ENCODE measurements at places on chromosomes 6 and 20.

DNA sequence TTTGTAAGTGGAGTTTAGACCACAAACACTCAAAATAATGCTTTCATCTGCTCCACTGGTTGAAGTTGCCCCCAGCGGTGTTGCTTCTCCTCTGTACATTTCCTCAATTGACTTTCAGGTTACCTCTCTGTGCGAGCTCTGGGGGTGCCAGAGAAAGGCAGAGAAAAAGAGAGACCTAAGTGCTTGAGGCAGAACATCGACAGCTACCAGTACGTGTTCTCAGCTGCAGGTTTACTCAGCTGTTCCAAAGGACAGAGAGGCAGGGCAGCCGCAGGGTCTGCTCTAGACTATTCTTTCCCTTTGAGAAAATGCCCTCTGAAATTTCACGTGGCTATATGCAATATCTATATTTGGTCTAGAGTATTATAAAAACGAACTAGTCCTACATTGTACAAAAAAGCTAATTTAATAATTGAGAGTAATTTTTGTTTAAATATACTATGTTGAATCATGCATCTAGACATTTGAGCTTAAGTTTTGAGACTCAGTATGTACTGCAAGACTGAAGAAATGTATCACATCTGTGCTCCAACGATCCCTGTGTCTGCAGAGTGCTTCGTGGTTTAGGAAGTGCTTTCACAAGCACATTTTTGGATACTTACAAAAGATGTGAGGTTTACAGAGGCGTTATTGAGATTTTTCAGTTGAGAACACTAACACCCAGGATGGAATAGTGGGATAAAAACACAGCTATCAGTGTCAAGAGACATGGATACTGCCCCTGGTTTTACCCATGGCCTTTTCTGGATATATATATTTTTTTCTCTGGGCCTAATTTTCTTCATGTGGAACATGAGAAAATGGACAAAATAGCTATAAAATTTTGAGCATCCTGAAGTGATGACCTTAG lies 453.6 kb upstream of the FLRT3 start:
- no peak for DNase-seq

- DNase-seq = no peak
Measured at GRCh38 chr6:4693173-4693970, 82.8 kb upstream of the CDYL start.

GRCh38 chr6:5753209-5753608 lies 253.5 kb downstream of the NRN1 start:
- DNase-seq = no peak

- no peak for DNase-seq
Measured at GRCh38 chr6:82767447-82767846, 298.2 kb downstream of the UBE3D start.

- DNase-seq = peak; percentile 67
Measured at GRCh38 chr6:146028252-146028795, 538 bp upstream of the GRM1 start.

GRCh38 chr6:133918208-133918930 lies 29.5 kb downstream of the TCF21 start:
- DNase-seq = no peak

DNA sequence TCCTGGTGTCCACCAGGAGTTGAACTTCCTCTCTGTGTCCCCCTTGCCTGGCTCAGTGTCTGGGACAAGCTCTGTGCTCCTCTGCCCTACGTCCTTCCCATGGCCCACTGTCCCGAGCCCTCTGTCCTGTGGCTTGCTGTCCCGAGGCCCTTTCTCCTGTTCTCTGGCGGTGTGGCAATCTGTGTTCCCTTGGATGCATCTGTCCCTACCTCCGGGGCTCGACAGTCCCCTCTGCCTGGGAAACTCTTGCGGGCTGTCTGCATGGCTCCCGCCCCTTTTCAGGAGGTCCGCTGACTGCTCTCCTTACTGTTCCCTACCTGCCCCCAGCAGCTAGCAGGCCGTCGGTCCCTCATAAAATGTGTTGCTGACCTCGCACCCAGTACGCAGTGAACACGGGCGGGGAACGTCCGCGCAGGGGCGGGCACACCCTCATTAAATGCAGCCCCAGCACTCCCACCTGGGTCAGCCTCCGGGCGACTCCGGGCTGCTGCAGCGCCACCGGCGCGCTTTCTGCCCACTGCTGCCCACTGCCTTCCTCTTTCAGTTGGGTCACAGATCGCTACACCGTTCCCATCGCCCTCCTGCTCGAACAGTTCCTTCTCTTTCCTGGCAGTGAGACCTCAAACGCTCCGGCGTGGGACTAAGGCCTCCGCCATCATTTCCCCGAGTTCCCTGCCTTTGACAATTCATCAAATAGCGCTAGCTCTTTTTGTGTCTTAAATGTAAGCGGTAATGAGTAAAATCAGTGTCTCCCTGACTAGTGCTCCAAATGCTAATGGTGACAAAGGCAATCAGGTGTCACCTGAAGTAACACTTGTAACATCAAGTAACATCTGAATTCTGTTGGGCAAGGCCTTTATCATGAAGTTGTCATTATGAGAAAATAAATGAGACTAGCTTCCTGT lies 60.5 kb downstream of the RSPH3 start:
- no peak for DNase-seq

DNA sequence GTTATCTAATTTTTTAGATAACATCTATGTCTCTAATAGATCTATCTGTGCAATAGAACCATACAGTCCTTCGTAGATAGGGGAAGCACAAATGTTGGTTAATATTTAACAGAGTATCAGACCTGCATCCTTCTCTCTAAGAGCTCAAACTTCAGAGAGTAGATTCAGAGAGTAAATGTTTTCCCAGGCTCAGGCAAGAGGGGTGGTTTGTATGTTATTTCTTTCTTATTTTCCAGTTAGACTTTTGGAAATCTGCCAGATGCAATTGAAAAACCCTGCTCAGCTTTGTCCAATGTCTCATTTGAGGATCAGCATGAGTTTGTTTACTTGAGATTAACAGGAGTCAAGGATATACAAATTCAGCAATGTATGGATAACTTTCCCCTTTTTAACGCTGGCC lies 361.9 kb downstream of the BCKDHB start:
- no peak for DNase-seq

- peak; percentile 77 for DNase-seq
Measured at GRCh38 chr6:133916650-133917151, 27.8 kb downstream of the TCF21 start.

GRCh38 chr6:38924791-38925509 lies 123.6 kb upstream of the GLP1R start:
- no peak for DNase-seq

GRCh38 chr6:118869894-118870589 lies 23.9 kb upstream of the ASF1A start:
- DNase-seq = no peak

- no peak for DNase-seq
Measured at GRCh38 chr6:2086326-2086965, 159.0 kb downstream of the GMDS start.

- no peak for DNase-seq
Measured at GRCh38 chr6:36691011-36691410, 6.6 kb upstream of the RAB44 start.

GRCh38 chr6:143301188-143301587 lies 149.3 kb downstream of the ADAT2 start:
- no peak for DNase-seq

GRCh38 chr20:50663095-50663821 lies 28.1 kb downstream of the RIPOR3 start:
- no peak for DNase-seq

- no peak for DNase-seq
Measured at GRCh38 chr6:104799134-104799657, 60.5 kb downstream of the HACE1 start.

GRCh38 chr6:107246972-107247615 lies 131.8 kb upstream of the BEND3 start:
- DNase-seq = no peak

DNA sequence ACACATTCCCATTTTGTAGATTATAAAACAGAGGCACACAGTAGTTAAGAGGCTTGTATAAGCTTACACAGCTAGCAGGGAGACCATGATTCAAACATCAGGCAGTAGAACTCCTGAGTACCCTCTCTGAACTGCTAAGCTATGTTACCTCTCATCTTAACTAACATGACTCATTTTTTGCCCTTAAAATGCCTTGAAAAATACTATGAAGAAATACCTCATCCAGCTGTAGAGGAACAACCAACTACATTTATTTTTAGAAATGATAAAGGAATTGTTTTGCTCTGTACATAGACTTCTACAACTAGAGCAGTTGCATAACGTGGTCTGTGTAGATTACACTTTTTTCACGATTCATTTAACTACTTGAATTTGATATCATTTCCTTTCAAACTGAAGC lies 102.1 kb downstream of the FLRT3 start:
- no peak for DNase-seq

- DNase-seq = no peak
Measured at GRCh38 chr20:46572153-46572552, 21.7 kb upstream of the OCSTAMP start.

DNA sequence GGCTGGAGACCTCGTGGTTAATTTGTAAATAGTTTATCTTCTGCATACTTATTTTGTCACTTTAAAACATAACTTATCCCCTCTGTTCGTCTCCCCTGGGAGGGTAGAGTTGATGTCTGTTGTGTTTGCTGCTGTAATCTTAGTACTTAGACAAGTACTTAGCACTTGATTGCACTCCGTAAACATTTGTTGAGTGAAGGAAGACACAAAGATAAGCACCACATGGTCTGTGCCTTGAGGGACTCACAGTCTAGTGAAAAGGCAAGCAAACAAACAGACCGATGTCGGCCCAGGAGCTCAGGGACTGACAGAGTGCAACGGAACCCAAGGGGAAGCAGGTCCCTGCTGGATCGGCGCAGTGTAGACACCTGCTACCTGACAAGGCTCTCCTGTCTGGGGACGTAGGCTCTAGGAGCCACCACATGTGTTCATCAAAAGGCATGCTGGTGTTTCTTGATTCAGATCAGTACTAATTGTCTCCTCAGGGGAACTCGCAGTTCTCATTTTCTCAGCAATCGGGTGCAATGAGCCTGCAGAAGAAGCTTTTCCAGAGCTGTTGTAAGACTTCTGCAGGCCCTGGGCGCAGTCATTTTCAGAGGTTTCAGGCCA lies 31.4 kb downstream of the EDN3 start:
- no peak for DNase-seq

GRCh38 chr20:48295445-48295903 lies 510.2 kb upstream of the SULF2 start:
- DNase-seq = peak; percentile 68

GRCh38 chr20:59028812-59029211 lies 3.3 kb downstream of the ATP5F1E start:
- no peak for DNase-seq

DNA sequence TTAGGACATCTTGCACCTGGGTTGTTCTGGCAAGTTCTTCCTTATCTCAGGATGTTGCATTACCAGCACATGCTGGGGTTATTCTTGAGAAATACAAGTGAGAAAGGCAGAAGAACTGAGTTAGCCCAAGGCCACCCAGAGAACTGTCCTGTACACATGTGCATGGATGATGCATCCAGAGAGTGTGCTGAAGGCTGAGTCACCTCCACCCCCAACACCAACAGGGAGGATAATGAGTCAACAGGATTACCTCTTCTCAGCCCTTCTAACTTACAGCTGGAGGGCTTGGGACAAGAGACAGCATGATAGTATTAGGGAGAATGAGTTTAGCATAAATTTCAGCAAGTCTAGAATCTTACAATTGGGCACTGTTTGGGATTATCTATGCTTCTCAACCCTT lies 8.5 kb downstream of the SCGN start:
- no peak for DNase-seq

GRCh38 chr6:127794405-127794804 lies 106.5 kb downstream of the THEMIS start:
- DNase-seq = no peak

GRCh38 chr20:42949950-42950349 lies 239.8 kb downstream of the PTPRT start:
- no peak for DNase-seq

GRCh38 chr6:107079429-107079828 lies 35.9 kb downstream of the BEND3 start:
- DNase-seq = no peak

- no peak for DNase-seq
Measured at GRCh38 chr6:73798592-73798991, 102.6 kb downstream of the CD109 start.

- DNase-seq = no peak
Measured at GRCh38 chr6:69220375-69220774, 576.4 kb downstream of the LMBRD1 start.

Measured in right renal cortex interstitium (tissue), 3 donors.